K562 (cell line): ENCODE measurements at places on chromosomes 12 and 14. TPM values are rescaled to one million over a fixed set of nuclear protein-coding genes. Genes with fewer than 3 reads are reported as not detected.

DNA sequence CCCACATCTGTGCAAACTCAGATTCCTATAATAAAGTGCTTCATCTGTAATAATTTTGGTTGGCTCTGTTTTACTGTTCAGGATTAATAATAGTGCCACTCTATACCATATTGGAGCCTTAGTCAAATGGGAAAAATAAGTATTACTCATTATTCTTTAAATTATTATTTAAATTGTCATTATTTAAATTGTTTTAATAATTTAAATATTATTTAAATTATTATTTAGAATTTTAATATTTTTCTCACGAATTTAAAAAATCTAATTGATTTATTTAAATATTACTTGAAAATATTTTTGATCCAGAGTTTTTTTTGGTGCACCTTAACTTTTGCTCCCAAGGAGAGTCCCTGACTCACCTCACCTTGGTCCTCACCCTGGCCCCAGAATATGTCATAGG lies 245.7 kb upstream of the MDGA2 start:
- no peak for DNase-seq

GRCh38 chr12:109988903-109989302 lies 7.3 kb downstream of the GIT2 start:
- no peak for DNase-seq

- DNase-seq = no peak
These were observed 6.2 kb downstream of the AACS start for GRCh38 chr12:125071456-125071855.

GRCh38 chr12:84201976-84202375 lies 710.6 kb downstream of the SLC6A15 start:
- DNase-seq = no peak

DNA sequence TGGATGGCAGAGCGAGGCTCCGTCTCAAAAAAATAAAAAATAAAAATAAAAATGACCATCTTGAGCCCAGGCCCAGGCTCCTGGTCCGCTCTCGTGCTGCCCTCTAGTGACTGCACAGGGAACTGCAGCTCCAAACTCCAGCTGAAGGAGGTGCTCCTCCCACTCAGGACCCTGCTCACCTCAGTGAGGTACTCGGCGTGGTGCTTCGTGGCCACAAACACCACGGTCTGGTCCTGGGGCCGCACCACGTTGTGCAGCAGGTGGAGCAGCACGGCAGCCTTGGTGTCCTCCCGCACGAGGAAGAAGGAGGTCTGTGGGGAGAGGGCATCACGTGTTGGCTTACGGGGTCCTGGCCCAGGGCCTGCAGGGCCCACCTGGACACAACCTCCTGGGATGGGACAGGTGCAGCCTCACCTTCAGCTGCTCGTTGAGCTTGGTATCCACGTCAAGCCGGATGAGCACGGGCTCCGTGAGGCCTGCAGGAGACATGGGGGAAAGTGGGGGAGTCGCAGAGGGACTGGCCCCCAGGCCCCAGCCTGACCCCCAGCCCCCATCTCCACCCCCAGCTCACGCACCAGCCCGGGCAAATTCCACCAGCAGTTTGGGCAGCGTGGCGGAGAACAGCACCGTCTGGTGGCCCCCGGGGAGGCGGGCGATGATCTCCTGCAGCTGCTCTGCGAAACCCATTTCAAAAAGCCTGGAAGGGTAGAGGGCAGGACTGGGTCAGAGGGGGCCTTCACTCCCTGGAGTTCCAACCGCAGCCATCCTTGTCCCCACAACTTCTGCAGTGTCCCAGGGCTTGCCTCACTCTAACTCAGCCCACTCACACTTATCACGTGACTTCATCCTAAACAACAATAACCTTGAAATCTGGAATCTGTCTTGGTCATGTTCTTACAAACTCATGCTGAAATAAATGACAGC lies 10.6 kb downstream of the DDX54 start:
- DNase-seq = peak; percentile 73

GRCh38 chr14:59229653-59230406 lies 41.4 kb downstream of the DAAM1 start:
- no peak for DNase-seq

DNA sequence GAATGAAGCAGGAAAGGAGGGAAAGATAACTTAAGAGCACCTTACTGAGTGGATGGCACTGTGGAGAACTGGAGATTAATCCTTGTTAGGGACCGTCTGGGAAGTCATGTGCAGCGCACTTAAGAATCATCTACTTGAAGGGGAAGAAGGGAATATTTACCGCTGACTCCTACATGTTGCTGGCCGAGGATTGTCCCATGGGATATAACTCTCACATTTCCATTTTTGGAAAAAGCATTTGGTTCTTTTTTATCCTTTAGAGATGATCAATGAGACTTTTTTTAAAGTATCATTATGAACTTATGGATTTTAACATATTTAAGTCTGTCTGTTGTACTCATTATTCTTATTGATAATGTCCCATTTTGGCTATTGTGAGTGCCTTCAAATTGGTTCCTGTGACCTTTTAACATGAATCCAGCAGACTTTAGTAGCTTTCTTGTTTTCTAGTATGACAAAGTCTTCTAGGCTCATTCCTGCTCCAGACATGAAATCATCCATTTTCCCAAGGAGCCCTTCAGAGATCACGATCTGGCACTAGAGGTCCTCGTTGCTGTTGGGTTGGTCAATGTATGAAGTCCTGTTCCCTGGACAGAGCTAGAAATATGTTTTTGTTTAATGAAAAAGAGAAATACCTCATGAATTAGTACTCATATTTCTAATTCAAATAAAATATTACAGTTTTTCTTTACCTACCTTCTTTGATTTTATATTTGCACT lies 20.2 kb upstream of the FAM234B start:
- DNase-seq = peak; percentile 35

- DNase-seq = peak; percentile 65
These were observed 824 bp upstream of the TARBP2 start for GRCh38 chr12:53500142-53500775.

- DNase-seq = peak; percentile 17
These were observed 41.4 kb downstream of the BORCS5 start for GRCh38 chr12:12398026-12398859.

- DNase-seq = no peak
These were observed 84.0 kb downstream of the PTPN21 start for GRCh38 chr14:88470542-88471440.

DNA sequence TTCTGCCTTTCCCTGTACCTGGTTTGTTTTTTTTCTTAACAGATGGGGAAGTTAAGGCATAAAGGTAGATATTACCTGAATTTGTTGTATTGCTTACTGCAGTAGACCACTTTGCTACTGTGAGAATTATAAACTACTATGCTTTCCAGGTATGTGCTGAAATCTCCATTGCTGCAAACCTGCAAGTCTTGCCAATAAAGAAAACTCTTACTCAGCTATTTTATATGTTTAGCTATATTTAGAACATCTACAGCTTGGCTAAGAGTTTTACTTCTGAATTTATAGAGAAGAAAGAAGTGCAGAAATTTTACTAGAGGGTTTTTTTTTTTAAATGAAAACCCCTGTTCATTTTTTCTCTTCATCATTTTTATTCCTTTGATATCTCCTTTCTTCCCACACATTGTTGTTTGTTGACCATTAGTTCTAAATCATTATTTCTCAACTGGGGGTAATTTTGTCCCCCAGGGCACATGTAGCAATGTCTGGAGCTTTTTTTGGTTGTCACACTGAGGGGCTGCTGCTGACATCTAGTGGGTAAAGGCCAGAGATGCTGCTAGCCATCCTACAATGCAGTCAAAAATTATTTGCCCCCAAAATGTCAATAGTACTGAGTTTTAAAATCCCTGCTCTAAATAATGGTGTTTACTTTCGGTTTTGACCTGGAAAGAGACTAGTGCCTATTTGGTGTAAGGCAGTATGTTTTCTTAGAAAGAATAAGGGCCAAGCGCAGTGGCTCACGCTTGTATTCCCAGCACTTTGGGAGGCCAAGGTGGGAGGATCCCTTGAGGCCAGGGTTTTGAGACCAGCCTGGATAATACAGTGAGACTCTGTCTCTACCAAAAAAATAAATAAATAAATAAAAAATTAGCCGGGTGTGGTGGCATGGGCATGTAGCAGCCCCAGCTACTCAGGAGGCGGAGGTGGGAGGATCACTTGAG lies 48.6 kb downstream of the PCNX1 start:
- no peak for DNase-seq

DNA sequence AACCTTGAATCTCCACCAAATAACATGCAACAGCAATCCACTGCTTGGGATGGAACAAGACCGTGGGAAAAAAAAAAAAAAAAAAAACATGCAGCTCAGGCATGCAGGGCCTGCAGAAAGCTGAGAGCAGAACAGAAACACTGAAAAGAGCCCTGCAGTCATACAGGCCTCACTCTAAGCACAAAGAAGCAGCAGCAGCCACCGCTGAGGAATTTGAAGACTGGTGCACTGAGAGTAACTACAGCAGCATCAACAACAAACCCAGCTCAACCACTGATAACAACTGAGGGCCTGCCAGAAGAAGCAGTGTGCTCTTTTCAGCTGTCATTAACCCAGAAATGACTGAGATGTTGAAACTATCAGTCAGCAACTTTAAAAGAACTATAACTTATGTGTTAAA lies 354.7 kb upstream of the TMTC1 start:
- no peak for DNase-seq

GRCh38 chr14:22566845-22567244 lies 22.2 kb downstream of the DAD1 start:
- DNase-seq = no peak

DNA sequence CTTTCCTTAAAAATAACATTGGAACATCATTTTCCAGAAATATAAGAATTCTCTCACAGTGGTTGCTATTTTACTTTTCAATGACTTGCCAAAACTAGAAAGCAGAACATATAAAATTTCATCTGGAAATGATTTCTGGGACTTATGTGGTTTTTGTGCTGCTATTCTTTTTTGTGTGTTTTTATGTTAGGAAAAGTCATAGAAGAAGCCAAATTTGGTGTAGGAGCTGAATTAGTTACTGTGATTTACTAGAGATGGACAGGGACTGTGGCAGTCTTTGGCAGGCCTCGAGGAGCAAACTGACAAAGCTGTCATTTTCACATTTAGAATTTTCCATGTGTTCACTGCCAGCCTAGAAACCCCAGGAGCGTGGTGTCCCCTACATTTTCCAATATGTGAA lies 38.3 kb upstream of the LDHB start:
- DNase-seq = no peak

FIGNL2 gene
- not detected in 2 replicates for total RNA-seq

GALNT8 gene
- total RNA-seq = 0.07 TPM in 1 of 2 replicates, not detected in the other

KRT75 gene
- not detected in 2 replicates for total RNA-seq

PRB2 gene
- not detected in 2 replicates for total RNA-seq
